Activated CD4-positive, alpha-beta T cell treated with anti-CD3 and anti-CD28 coated beads for 24 hours (primary cell): ENCODE measurements at places on chromosomes 13 and 19.

- no peak for DNase-seq
Measured at GRCh38 chr13:52399708-52400107, 6.3 kb downstream of the THSD1 start.

DNA sequence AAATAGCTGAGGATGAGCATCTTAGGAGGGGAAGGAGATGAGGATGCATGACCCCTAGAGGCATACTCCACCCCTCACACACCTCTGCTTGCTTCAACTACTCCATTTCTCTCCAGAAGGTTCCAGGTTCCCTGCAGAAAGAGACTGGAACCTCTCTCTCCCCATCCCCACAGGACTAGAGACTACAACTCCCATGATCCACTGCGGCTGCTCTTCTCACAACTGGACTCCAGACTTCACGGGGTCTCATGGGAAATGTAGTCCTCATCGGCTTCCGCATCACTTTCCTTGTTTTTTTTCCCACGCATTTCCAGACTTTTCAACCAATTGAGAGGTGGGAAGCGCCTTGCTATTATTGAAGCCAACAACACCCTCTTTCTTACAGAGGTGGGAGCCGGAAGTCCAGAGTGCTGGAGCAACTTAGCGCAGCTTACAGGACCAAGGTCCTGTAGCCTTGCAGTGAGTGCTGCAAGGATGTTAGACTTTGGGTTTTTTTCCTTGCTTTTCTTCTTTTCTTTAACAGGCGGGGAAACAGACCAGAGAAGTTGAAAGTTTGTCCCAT, 13.9 kb upstream of the CACNG6 start:
- DNase-seq = peak; percentile 46

GRCh38 chr13:22102271-22102670, 431.4 kb downstream of the FGF9 start:
- no peak for DNase-seq

DNA sequence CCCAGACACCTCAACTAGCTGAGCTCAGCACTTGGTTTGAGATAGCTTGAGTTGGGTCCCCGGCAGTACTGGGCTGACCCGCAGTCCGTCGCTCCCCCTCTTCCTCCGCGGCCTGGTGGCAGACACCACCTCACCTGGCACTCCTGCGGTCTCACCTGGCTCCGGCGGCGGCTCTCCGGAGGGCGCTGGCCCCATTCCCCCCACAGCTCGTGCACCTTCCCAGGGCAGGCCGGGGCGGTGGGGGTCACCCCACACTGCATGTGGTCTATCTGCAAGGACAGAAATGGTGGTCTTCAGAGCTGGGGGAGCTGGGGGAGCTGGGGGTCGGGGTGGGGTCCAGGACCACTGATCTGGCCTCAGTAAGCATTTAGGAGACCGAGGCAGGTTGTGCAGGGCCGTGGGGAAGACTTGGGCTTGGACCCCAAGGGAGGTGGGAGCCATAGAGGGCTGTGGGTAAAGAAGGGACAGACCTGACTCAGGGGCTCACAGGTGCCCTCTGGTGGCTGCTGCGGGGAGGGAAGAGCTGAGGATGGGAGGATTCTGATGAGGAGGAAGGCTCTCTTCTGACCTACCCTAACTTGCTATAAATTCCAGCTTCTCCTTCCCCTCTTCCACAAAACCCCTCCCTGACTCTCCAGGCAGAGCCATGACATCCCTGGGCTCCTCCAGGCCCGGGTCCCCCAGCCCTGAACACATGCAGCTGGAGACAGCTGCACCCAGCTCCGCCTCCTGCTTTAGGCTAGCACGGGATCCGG, 6.7 kb upstream of the PLIN4 start:
- DNase-seq = peak; percentile 53

- no peak for DNase-seq
Measured at GRCh38 chr13:45849408-45849807, 2.1 kb downstream of the SIAH3 start.

DNA sequence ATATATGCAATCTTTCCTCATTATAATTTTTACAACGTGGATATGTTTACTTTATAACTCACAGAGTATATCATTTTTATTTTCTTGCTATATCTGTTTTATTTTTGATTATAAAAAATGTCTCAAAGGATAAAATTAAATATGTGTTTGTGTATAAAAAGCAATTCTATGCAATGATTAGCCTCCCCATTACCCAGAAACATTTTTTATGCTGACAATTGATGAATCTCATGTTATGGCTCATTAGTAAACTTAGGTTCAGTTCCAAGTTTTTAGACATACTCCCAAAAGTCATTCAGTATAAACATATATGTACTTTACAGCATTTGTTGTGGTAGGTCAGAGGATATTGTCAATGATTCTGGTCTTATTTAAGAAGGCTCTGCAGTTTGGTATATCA, 540.1 kb upstream of the SPRY2 start:
- DNase-seq = no peak

DNA sequence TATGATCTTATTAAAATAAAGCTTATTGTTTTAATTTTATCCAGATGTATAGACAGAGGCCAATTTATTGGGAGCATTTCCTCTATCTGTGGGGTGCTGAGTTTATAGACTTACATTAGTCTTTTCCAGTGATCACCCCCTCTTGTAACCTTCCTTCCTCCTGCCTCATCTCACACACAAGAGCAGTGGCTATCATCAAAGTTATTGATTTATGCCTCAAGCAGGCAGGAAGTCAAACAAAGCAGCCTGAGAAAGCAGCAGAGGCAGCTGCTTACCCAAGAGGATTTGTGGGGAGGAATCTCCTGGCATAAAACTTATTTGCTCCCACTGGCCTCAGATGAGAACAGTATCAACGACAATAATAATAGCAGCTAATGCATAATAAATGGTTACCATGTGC, 26.3 kb upstream of the DCLK1 start:
- DNase-seq = no peak

DNA sequence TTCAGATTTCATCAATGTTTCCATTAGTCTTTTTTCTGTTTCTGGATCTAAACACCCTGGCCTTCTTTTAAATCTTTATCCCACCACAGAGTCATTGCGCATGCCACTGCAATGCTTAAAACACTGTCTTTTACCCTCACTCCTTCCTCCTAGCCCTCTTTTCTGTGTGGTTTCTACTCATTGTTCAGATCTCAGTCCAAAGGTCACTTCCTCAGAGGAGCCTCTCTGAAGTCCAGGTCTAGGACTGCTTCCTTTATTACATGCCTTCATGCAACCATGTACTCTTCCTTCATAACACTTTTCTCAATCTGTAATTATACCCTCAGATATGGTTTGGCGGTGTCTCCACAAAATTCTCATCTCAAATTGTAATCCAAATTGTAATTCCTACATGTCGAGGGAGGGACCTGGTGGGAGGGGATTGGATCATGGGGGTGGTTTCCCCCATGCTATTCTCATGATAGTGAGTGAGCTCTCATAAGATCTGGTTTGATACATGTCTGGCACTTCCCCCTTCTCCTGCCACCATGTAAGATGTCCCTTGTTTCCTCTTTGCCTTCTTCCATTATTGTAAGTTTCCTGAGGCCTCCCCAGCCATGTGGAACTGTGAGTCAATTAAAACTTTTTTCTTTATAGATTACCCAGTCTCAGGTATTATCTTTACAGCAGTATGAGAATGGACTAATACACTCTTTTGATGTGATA, 808.9 kb downstream of the DIAPH3 start:
- DNase-seq = no peak

GRCh38 chr19:29966588-29967249, 24.7 kb downstream of the URI1 start:
- no peak for DNase-seq

DNA sequence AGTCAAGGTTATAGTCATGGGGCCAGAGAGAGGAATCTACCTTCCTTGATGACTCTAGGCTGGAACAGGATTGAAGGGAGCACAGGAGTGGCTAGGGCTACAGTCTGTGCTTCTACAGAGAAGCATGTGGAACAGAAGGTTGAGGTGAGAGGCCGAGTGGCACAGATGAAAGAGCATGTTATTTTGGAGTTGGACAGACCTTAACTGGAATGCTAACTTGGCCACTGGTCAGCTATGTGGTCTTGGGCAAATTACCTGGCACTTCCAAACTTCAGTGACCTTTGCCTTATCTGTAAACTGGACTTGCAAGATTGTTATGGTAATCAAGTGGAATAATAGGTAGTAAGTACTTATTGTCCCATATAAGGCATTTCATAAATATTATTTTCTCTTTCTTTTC, 252.7 kb downstream of the KCNRG start:
- no peak for DNase-seq

GRCh38 chr19:44072543-44073401, 813 bp downstream of the ZNF284 start:
- DNase-seq = no peak

DNA sequence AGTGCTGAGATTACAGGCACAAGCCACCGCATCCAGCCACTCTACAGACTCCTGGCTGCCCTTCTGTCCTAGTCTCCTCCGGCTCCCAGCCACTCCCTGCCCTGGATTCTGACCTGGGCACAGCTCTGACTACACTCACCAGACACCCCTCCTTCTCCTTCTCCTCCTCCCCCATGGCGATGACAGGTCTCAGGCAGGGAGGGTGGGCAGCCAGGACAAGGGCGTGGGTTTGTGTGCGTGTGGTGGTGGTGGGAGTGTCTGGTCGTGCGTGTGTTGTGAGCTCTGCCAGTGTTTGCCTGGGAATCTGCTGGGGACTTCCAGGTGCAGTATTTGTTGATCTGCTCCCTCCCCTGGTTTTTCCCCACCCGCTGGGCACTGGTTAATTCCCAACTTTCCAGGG, 3.0 kb upstream of the NCCRP1 start:
- no peak for DNase-seq

- DNase-seq = no peak
Measured at GRCh38 chr19:31127134-31127967, 221.9 kb downstream of the TSHZ3 start.

- DNase-seq = no peak
Measured at GRCh38 chr19:1151917-1152587, 22.0 kb downstream of the SBNO2 start.

DNA sequence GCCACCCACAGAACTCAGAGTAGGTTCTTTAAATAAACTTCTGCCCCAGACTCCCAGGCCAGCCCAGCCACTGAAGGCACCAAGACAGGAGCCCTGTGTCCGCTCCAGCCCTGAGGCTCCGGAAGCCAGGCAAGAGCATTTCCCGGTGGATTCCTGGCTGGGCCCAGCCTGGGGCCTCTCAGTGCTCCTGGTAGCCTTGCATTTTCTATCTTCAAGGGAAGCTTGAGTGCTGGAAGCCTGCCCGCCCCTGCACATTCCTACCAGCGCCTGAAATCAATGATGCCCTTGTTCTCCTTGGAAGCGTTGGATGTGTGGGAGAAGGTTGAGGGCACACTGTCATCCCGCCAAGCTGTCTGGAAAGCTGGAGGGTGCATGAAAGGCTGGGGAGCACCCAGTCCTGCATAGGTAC, 70.3 kb downstream of the ALOX5AP start:
- no peak for DNase-seq

DNA sequence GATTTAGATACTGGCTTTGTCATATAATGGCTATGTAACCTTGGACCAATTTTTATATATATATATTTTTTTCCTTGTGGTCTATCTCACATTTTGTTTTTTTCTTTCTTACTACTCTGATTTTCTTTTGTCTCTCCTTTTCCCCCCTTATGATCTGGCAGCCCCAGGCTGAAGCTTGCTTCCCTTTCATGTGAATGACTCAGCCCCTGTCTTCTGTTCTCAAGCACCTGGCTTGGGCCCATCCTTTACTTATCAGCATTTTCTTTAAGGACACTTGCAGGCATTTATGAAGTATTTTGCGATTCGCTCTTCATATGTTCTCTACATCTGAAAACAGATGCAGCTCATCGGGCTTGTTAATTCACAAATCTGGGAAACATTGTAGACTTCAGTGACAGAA, 163.6 kb downstream of the SPRY2 start:
- no peak for DNase-seq

DNA sequence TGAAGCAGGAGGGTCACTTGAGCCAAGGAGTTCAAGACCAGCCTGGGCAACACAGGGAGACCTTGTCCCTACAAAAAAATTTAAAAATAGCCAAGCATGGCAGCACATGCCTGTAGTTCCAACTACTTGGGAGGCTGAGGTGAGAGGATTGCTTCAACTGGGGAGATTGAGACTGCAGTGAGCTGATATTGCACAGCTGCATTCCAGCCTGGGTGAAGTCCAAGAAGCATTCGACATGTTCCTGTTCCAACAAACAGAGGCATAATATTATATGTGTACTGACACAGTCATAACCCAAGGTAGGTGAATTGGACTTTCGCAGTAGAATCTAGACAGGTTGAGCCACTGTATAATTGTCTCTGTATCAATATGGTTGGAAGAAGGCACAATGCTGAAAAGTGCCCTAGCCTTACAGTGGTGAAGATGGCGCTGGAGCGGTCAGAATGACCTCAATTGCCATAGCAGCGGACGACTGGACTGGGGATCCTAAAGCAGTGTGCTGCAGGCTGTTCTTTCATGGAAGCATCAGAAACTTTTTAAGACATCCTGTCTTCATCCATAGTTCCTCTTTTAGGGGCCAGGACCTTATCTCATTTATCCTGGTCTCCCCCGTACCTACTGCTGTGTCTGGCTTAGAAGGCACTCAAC, 112.0 kb upstream of the CLDN10 start:
- DNase-seq = no peak

DNA sequence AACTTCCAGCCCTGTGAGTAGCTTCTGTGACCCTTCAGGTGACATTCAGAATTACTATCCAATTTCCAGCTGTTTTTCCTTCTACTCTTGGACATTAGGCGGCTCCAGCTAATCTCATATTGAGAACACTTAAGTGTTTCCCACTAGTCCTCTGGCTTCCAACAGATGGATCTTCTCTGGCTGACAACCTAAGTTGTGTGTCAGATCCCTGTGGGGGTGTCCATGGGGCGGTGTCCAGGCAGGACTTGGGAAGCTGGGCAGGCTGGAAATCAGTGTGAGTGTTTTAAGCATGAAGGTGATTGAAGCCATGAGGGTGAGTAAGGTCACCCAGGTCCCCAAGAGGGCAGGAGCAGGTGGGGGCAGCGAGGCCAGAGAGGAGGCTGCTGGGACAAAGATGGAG, 10.1 kb downstream of the CNOT3 start:
- no peak for DNase-seq

DNA sequence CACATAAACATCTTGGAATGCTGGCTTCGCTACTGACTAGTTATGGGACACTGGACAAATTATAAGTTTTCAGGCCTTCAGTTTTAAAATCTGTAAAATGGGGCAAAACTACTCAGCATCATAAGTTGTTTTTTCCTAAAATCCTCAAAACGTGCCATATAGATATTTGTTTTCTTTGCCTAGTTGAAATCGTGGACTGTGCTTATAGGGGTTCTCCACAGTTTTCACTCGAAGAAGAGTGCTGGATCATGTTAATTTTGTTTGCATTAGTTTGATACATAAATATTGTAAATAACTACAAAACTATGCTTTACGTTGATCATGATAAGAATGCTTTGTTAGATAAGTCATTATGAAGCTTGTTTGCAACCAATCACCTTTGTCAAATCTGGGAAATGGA, 313.4 kb downstream of the OXGR1 start:
- DNase-seq = no peak

- no peak for DNase-seq
Measured at GRCh38 chr19:3464587-3465235, 15.6 kb downstream of the SMIM24 start.

GRCh38 chr13:25319771-25320170, 18.3 kb downstream of the NUP58 start:
- DNase-seq = no peak

GRCh38 chr13:71285700-71286099, 581.3 kb downstream of the DACH1 start:
- DNase-seq = no peak

GRCh38 chr19:30856786-30857185, 484.6 kb downstream of the ZNF536 start:
- no peak for DNase-seq

- DNase-seq = no peak
Measured at GRCh38 chr13:48412881-48413351, at the start of gene LPAR6. Gene LPAR6, minus strand, starts transcription at chr13:48413113. Its CDS starts 690 bp downstream, at chr13:48412423.

- peak; percentile 58 for DNase-seq
Measured at GRCh38 chr19:57279418-57280164, 694 bp upstream of the ZNF460 start.
